ENCODE measurements at places on chromosomes 2 and 18. TPM values are rescaled to one million over a fixed set of nuclear protein-coding genes. Genes with fewer than 3 reads are reported as not detected.

The SLC19A3 gene
- 0.56 TPM for total RNA-seq

The PROM2 gene
- 1.7 TPM for total RNA-seq

The ASB18 gene
- total RNA-seq = not detected

The TOGARAM2 gene
- total RNA-seq = 0.07 TPM

The DYSF gene
- total RNA-seq = 112 TPM

The CHRND gene
- total RNA-seq = not detected

The HAAO gene
- 8.2 TPM for total RNA-seq

The NOTO gene
- not detected for total RNA-seq
